ENCODE measurements at places on chromosomes 1 and 21. TPM values are rescaled to one million over a fixed set of nuclear protein-coding genes. Genes with fewer than 3 reads are reported as not detected.

DNA sequence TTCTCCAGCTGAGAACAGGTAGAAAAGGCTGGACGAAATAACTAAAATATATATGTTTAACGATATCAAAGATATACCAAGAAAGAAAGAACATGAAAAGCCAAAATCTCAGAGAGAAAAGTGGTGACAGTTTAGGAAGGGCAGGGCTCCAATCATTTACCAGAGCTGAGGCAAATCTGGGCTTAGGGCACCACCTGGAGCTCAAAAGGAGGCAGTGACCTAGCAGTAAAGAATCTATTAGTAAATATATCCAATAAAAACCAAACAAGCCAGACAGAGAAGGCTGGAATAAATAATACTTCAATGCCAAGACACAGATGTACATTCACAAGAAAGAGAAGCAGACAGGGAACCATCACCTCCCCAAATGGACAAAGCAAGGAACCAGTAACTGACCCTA, 43.5 kb downstream of the CHIA start:
- peak; percentile 65 for DNase-seq

GRCh38 chr1:4137621-4138415, 237.7 kb upstream of the C1orf174 start:
- DNase-seq = no peak

DNA sequence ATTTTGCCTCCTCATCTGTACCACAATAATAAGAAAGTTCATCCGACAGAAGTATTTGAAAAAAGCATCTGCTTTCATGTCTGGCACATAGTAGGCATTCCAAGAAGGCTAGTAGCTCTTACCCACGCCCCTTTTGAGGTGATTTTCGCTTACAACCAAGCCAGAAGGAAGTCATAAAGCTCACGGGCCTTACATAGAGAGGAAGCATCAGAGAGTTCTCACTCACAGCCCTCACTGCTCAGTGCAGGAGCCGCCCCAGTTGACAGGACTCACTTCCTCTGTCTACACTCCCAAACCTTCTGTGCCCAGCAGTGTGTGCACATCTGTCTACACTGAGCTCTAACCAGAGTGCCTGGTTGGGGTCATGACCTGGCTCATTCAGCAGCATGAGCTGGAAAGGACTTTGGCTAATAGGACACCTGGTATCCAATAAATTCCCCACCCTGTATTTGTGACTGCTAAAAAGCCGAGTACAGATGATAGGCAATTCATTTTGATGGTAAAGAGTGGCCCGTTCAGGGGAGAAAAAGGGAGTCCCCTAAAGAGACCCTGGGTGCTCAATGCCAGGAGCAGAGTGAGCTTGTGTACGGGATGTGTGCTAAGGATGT, 36.8 kb upstream of the DUSP10 start:
- DNase-seq = no peak

- DNase-seq = peak; percentile 79
Measured at GRCh38 chr1:154863315-154864174, 6.5 kb downstream of the KCNN3 start.

DNA sequence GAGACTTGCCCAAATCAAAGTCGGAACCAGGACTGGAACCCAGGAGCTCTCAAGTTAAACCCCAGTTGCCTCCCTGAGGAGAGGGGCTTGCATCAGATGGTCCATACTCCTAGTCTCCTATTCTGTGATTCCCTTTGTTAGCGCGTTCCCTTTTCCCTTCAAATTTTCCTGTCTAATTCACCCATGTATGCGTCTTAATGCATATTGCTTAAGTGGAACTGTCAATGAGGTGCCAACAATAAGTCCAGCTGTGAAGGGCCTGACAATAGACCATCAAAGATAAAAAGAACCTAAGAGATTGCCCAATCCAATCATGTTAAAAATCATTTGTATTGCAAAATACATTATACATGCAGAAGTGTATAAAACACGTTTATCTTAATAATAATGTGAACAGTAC, 634 bp upstream of the SPATA6 start:
- no peak for DNase-seq

DNA sequence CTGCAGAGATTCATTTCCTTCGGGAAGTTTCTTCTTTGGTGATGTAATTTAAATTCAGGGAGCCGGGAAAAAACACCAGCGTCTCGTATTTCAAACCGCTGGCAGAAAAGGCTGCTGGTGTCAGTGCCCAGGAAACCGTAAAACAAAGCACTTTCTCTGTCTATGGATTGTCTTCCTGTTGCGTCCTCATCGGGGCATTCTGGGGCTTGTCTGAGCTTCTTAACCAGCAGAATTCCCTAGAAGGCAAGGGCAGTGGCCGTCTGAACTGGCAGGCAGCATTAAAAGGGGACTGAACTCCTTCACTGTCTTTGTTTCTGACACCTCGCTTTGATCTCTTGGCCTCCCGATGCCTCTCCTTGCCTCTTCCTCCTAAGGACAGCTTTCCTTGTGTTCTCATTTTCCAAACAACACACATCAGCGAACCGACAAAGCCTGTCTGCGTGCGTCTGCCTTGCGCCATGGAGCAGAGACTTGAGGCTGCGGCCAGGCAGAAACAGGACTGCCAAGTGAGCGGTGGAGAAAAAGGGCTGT, 391.6 kb upstream of the VAMP3 start:
- DNase-seq = peak; percentile 53

GRCh38 chr1:23224739-23225648, 7.7 kb upstream of the HTR1D start:
- DNase-seq = no peak

DNA sequence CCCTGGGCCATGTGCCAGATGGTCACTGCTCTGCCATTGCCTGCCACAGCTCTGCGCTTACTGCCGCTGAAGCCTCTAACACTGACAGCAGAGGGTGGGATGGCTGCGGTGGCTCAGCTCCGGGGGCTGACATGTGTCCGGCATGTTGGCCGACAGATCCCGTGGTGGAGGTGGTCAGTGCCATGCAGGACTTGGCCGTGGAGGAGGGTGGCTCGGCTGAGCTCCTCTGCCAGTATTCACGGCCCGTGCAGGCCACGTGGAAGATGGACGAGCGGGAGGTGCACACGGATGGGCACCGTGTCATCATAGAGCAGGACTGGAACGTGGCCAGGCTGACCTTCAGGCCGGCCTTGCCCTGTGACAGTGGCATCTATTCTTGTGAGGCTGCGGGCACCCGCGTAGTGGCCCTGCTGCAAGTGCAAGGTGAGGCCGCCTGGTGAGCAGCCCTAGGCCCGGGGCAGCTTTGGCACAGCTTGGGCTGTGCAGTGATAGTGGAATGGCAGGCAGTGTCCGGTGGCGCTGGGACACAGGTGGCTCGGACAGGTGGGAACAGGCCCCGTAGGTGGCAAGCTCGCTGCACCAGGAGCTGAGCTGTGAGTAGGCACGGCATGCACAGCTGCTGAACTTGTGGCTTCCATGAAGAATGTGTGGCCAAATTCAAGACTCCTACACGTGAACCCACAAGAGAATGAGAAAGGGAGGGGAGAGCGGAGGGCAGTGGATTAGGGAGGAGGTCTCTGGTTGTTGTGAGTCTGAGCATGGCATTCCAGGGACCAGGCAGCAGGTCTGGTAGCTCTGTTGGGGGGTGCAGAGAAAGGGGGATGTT, 91.8 kb downstream of the TRIM11 start:
- no peak for DNase-seq

GRCh38 chr1:160722726-160723125, 11.1 kb upstream of the CD48 start:
- DNase-seq = no peak

- DNase-seq = peak; percentile 60
Measured at GRCh38 chr1:201436393-201436792, 14.9 kb upstream of the TNNI1 start.

- peak; percentile 11 for DNase-seq
Measured at GRCh38 chr1:47627016-47627415, 189.2 kb downstream of the FOXD2 start.

BGLAP gene
- total RNA-seq = not detected

DIRAS3 gene
- total RNA-seq = 0.24 TPM

- no peak for DNase-seq
Measured at GRCh38 chr1:72885841-72886240, 603.5 kb upstream of the NEGR1 start.

DNA sequence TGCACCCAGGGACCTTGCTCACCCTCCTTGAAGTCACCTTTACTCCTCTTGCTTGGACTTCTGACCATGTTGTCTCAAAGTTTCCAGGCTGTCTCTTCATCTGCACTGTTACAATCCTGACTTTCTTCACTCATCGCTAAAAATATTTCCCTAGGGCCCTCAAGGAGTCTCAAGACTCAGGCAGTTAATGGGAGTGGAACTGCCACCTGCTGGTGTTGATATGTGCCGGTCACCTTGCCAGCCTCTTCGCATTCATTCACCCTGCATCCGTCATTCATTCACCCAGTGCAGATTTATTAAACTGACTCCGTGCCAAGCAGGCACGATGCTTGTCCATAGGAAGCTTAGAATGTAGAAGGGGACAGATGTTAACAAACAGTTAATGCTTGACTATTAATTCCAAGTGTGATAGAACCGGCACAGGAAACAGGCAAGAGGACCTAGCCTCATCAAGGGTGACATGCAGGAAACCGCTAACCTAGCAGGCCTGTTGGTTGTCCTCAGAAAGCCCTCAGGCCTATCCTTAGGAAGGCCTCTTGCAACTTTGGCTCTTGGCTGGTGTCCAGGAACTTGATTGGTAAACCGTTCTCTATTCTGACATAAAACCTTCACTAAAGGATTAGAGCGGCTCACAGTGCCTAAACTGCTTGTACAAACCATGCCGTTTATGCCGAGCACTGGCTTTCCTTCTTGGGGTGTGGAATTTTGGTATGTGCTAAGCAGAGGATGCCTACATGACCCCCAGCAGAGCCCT, 342.2 kb downstream of the CAMTA1 start:
- DNase-seq = no peak

CYP4A22 gene
- not detected for total RNA-seq
